BJ (cell line): ENCODE measurements at places on chromosomes 5 and 9.

DNA sequence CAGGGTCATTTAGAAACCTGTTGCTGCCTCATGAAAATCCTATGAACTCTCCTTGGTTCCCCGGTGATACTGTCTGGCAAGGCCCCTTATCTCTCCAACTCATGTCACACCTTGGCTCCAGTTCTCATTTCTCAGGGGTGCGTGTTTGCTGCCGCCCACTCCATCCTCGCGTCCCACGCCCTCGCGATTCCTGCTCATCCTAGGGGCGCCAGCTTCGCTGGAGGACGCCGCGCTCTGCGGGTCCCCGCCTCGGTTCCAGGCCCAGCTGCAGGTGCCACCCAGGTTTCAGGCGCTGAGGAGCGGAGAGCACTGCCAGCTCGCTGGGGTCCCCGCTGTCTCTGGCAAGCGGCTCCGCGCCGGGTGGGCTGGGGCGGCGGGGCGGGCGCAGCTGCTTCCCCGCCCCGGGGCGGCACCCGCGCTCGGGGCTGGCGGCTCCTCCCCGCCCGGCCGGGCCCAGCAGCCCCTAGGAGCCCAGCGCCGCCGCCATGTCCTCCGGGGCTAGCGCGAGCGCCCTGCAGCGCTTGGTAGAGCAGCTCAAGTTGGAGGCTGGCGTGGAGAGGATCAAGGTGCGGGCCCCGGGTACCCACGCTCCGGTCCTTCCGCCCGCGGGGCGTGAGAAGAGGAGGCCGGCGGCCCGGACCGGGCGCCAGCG is at the start of gene GNG10:
Gene GNG10, plus strand, starts transcription at position 456 of the 652 bp plus-strand sequence. Its CDS starts 30 bp downstream, at position 486.
- no peak for DNase-seq

DNA sequence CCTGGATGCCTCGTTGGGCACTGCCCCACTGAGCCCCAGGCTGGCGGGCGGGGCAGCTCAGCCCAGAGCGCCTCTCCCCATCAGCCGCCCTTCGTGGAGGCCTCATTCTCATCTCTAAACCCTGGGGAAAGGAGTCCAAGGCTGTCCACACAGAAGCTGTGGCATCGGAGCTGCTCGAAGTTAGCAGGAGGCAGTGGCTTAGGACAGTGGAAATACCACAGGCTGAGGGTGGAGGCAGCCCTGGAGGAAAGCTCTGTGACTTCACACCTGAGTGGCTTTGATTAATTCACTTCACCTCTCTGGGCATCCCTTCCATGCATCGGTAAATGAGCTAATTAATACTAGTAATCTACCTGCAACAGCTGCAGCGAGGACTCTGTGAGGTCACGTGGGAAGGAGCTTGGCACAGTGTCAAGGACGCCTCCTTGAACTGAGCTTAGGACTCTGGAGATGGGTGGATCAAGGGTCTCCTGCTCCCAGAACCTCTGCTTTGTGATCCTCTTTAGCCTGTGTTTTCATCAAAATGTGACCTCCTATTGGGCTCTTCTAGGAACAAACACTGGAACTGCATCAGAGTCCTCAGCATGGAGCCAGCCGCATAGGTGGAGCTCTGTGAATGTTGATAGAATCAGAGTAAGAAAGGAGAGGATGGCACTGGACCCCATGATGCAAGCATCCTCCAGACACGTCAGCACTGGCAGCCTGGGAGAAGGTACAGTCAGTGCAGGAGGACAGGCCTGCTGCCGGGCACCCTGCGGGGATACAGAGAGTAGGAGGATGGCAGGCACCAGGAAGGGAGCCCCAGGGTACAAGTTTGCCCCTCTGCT is 842 bp upstream of the ANGPTL2 start:
- no peak for DNase-seq

GRCh38 chr5:58795327-58795726 is 212.5 kb downstream of the RAB3C start:
- DNase-seq, result no peak

- no peak for DNase-seq
These were observed 18.9 kb upstream of the SLC30A5 start for GRCh38 chr5:69074664-69075521.

DNA sequence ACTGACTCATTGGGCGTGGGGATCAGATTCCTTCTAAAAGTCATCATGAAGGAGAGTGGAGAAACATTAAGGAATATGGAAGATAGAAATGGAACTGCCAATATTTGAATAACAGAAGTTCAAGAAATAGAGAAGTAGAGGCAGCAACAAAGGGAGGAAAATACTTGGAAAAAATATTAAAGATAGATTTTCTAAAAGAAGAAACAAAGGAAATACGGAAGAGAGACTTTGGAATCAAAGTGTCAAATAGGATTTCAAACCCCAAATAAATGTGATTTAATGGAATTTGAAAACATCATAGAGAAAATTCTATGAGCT is 605.1 kb upstream of the KLF4 start:
- no peak for DNase-seq
